Stimulated activated CD8-positive, alpha-beta memory T cell treated with anti-CD3 and anti-CD28 coated beads, Interleukin-4, amount 100 ng/mL, for 4 hours (primary cell): ENCODE measurements at places on chromosomes 11 and 22.

- DNase-seq = no peak
Measured at GRCh38 chr22:33919391-33920196, 682 bp downstream of the LARGE1 start.

GRCh38 chr11:120568572-120569307 is 57.2 kb downstream of the GRIK4 start:
- DNase-seq = no peak

GRCh38 chr11:76543006-76543703 is 98.3 kb downstream of the EMSY start:
- DNase-seq = no peak

DNA sequence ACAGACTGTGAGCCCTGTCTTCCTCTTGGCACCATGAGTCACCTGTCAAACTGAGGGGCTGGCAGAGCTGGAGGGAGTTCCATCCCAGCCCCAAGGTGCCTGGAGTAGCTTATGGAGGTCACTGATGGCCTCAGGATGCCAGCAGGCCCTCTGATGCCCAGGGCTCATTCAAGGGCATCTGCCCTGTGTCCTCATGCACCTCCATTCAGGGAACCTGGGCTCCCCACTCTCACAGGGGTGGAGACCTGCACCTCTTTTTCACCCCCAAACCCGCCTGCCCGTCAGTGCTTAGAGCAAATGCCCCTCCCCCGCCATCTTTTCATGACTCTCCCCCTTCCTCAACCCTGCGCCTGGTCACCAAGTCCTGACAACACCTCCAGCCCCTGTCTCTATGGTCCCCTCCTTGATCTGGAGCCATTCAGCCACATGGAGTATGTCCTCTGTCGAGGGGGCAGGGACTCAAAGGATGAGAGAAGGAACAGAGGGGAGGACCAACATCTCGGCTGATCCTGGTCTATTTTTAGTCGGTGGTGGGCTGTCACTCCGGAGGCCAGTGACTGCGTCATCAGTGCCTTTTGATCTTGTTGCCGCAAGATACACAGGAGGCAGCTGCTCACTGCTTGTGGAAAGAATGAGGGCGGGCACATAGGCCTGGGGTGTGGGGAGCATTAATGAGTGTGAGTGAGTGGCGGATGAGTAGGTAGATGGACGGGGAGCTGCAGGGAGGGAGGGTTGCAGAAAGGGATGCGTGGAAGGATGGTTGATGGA is 72.2 kb downstream of the CDKN1C start:
- DNase-seq = no peak
